Trophoblast cell (in vitro differentiated cells and primary cell): ENCODE measurements at places on chromosomes 3 and 15.

DNA sequence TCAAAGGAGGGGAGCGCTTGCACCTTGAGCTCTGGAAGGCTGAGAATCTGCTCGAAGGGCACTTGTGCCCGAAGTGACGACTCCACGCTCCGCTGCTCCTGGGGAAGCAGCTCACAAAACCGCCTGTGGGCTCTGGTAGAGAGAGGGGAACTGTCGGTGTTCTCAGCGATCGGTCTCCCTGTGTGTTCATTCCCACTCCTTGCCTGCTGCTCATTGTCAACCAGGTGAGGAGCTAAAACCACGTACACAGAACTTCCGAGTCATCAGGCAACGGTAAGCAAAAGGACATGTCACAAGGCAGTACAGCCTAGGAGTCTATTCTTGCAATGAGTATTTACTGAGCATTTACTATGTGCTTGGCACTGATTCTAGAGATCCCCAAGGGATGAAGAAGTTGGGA lies 1.5 kb downstream of the CIB1 start:
- DNase-seq, result no peak

DNA sequence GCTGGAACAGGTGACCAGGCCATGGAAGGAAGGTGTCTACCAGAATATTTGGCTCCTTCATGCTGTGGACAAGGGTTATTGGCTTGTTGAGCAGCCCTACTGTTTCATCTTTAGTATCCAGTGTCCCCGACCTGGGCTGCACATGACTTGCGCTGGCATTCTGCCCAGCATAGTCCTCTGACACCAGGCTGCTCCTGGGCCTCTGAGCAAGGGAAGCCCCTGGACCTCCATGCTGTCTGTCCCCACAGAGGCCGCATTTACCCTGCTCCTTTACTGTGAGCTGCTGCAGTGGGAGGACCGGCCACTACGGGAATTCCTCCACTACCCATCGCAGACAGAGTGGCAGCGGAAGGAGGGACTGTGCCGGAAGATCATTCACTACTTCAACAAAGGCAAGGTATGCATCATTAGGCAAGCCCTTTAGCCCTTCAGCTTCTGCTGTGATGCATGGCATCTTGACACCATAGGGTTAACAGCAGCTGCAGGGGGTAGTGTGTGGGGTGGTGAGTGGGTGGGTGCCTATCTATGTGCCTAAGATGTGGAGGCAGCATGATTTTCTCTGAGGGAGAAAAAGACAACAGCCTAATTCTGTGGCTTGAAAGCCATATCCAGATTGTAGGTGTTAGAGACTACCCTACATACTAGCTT lies 44.0 kb upstream of the MANF start:
- no peak for DNase-seq

DNA sequence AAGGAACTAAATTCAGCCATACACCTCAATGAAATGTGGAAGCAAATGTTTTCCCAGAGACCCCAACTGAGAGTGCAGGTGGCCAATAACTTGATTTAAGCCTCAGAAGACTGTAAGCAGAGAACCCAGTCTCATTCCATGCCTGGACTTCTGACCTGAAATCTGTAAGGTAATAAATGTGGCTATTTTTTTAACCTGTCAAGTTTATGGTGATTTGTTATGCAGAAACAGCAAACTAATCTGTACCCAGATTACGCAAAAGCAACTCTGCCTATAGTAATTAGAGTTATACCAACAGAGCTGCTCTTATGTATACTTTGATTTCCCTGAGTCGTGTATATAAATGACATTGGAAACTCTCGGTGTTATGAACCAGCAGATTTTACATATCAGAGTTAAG lies 534.0 kb upstream of the NAALADL2 start:
- no peak for DNase-seq

DNA sequence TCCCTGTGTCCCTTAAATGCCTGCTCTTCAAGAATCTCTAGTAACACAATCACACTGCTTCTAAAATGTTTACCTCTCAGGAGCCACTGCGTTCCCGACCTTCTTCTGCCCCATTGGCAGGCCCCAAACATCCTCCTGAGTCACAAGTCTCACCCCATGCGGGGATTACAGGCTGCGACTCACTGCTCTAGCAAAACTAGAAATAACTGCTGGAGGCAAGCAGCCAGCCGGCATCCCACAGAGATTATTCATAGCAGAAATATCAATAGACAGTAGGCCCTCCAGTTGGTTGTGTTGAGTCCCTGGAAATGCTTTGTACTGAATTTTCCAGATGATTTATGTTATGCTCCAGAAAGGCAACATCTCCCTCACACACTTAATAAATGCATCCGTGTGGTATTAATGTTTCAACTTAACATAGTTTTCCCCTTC lies 64.8 kb downstream of the RFTN1 start:
- peak; percentile 74 for DNase-seq

DNA sequence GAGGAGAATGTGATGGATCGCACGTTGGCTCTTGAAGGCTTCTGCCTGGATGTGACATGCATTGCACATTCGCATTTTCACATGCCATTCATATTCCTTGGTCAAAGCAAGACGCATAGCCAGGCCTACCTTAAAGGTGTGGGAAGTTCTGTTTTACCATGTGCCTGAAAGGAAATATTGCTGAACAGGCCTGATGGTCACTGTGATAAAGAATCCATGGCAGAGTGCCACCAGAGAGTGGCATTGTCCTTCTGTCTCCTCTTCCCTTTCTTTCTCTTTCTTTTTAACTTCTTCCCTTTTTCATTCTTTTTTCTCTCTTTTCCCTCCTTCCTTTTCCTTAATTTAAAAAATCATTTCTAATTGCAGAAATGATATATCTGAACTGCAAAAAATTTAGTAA lies 15.9 kb upstream of the MITF start:
- no peak for DNase-seq

- DNase-seq, result peak; percentile 27
Observed at GRCh38 chr15:56805466-56806147, 72.3 kb upstream of the ZNF280D start.
